ENCODE measurements at places on chromosomes 11 and 22. TPM values are rescaled to one million over a fixed set of nuclear protein-coding genes. Genes with fewer than 3 reads are reported as not detected.

The C11orf16 gene
- not detected for total RNA-seq

The LINC01488 gene
- 1.0 TPM for total RNA-seq

The NCR3LG1 gene
- total RNA-seq = 3.2 TPM

The SMTNL1 gene
- not detected for total RNA-seq

GRCh38 chr11:128536506-128536905, 50.9 kb downstream of the ETS1 start:
- no peak for DNase-seq

- DNase-seq = no peak
Observed at GRCh38 chr22:18031695-18032454, 7.5 kb upstream of the MICAL3 start.

- DNase-seq = no peak
Observed at GRCh38 chr11:29022676-29023075, 914.5 kb downstream of the METTL15 start.

DNA sequence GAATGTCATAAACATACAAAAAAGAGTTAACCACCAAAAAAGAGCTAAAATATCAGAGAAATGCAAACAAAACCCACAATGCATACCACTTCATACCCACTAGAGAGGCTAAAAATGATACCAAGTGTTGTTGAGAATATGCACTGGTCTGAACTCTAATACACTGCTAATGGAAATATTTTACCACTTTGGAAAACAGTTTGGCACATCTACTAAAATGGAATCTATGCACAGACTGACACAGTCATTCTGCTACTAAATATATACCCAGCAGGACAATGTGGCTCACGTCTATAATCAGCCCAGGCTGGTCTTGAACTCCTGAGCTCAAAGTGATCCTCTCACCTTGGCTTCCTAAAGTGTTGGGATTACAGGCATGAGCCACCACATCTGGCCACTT, 18.0 kb downstream of the MAPK1 start:
- no peak for DNase-seq

- DNase-seq = no peak
Observed at GRCh38 chr11:92480499-92480898, 255.9 kb downstream of the FAT3 start.

GRCh38 chr11:120326228-120326627, 1.1 kb downstream of the TLCD5 start:
- no peak for DNase-seq

DNA sequence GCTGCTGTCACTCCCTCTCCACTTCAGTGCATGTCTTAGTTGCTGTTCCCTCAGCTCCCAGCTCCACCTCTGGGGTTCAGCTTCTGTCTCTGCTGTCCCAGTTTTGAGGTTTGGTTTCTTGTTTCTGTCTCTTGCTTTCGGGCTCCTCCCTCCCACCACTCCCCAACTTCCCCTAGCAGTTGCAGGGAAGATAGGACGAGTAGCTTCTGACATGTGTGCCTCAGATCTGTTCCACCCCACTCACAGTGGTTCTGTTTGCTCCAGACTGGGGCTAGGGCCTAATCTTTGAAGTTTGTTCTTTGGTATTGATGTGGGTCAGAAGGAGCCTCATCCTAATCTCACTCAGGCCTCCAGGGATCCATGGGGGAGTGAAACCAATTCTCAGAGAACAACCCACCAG, 2.6 kb upstream of the RRM1 start:
- DNase-seq = no peak

All from right lobe of liver (tissue), 6 donors.